ENCODE measurements at places on chromosomes 6 and 20.
A peak's percentile ranks its signal among the peaks of the same experiment; 100 is the strongest.

- no peak for DNase-seq
Measured at GRCh38 chr6:134132494-134133141, 80.2 kb upstream of the SLC2A12 start.

GRCh38 chr6:89925826-89926225, 31.6 kb downstream of the GJA10 start:
- DNase-seq: no peak

DNA sequence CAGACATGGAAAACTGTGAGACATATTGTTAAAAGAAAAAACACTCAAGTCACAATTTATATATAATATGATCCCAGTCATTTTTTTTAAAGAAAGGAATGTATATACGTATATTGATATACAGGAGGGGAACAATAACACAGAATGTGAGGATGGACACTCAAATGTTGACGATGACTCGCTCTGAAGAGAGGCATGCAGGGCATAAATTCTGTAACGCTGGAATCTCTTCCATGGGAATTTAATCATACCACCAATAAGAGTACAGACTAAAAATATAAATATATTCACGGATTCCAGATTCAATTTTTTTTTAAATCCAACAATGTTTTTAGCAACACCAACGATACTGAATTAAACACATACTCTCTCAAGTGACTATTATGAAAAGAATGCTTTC, 106.9 kb upstream of the CCDC28A start:
- DNase-seq: no peak

DNA sequence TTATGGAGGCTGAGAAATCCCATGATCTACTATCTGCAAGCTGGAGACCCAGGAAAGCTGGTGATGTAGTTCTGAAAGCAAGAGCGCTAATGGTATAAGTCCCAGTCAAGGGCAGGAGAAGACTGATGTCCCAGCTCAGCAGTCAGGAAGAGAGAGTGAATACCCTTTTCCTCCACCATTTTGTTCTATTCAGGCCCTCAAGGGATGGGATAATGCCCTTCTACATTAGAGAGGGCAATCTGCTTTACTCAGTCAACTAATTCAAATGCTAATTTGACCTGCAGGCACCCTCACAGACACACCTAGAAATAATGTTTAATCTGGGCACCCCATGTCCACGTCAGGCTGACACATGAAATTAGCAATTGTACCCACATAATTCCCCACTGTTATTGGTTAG, 10.8 kb upstream of the FYN start:
- no peak for DNase-seq

GRCh38 chr6:118787724-118788423, 106.1 kb upstream of the ASF1A start:
- DNase-seq: no peak

GRCh38 chr6:168988801-168989200, 264.8 kb downstream of the THBS2 start:
- DNase-seq: no peak

DNA sequence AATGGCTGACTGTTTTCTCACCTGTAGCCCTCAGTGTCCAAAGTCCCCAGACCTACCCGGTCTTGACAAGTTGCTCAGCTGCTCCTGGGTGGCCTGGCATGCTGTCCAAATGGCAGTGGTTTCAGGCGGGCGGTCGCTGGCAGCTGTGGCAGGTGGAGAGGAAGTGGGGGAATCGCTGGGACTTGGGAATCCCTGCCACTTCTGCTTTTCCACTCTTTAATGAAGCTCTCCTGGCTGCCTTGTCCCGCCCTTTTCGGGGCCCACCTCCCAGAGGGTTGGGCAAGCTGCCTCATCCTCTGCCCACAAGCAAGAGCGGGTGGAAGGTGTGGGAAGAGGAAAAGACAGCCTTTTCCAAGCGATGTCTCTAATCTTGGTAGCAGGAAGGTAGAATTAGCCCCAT, at the start of gene OCSTAMP:
OCSTAMP (minus strand) TSS at position 194 of the 400 bp plus-strand sequence; CDS start at position 100, 94 bp downstream.
- DNase-seq: no peak

GRCh38 chr6:164040994-164041393, 626.5 kb downstream of the QKI start:
- no peak for DNase-seq

DNA sequence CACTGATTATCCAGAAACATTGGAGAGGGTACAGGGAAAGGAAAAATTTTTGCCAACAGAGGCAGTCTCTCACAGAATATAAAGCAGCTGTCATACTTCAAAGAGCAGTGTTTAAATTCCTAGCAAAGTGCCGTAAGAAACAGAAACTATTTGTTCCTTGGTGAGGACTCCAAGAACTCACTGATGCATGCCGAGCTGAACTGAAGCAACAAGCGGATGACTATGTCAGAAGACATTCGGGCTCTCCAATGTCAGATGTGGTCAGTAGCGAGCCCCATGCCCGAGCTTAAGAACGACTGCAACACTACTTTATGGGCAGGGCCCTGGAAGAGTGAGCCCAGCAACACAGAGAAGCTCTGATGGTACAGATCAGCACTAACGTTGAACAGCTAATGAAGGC, 54.7 kb downstream of the OR2B6 start:
- DNase-seq: no peak

DNA sequence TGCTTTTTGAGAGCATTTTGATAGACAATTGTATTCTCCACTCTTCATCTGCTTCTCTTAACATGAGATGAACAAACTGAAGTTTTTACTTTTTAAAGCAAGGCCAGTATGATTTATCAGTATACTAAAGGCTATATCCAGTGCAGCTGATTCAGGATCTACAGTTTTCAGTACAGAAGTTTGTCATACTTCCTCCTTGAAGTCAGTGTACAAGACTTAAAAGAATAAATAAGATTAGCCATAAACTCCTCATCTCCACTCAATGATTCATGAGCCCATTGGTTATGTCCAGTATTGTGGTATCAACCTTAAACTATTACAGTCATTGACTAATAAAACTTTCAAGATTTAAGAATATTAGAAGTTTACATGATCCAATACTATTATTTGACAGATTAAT, 374.8 kb upstream of the EPHA7 start:
- no peak for DNase-seq

DNA sequence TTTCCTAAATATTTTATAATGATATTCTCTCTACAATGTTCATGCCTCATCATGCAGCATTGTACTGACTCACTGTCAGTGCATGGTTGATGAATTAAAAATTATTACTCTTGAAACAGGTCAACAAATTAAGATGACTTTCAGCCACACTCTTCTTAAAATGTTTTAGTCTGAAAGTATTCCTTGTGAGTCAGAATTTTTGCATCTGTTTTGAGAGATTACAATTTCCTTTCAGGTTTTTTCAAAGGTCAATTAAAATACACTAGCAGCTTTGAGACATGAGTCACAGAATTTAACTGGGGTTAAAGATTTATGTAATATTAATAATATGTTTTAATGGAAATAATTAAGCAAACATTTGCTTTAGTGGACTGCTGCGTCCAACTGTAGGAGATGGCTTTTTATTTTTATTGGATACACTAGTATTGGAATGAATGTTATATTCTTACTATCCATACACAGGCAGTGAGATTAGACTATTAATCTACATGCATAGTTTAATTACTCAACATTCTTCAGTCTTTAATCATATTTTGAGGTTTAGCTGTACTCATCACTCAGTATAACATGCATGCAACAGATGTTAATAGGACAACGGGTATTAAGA, 9.7 kb downstream of the COL12A1 start:
- DNase-seq: no peak

- no peak for DNase-seq
Measured at GRCh38 chr20:58447511-58448391, 58.7 kb downstream of the VAPB start.

GRCh38 chr20:57711311-57711712, 1.5 kb upstream of the PMEPA1 start:
- no peak for DNase-seq

DNA sequence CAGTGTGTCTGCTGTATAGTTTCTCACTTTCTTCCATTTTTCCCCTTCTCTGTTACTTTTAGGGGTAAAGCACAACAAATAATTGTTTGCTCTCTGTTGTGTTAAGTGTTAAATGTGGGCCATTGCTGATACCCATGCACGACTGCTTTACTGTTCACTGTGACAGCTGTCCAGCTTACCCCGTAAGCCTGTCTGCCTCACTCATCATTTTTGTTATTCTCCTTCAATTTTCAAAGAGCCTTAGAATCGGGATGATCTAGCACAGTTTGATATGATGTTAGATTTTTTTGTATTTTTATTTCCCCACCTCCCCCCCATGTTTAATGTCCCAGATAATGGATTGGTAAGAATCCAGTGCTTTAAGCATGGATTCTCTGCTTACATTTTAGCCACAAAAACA, 41.2 kb upstream of the MLIP start:
- DNase-seq: no peak

DNA sequence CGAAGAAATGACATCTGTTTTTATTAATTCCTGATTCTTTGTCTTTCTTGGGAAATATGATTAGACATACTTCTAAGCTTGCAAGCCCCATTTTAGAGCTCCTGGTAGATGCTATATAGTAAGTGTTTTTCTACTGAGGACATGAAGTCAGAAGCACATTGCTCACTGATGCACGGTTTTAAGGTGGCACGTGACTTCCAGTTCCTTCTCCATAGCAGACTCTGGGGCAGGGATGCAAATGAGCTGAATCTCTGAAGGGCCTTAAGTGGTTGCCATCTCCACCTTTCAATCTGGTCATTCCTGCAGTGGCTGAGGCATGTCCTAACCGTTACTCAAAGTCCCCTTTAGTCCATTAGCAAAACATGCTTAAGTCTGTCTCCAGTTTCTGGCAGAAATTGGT, 421.2 kb upstream of the HTR1E start:
- DNase-seq: no peak

GRCh38 chr6:130958468-130958867, 104.6 kb downstream of the EPB41L2 start:
- no peak for DNase-seq

DNA sequence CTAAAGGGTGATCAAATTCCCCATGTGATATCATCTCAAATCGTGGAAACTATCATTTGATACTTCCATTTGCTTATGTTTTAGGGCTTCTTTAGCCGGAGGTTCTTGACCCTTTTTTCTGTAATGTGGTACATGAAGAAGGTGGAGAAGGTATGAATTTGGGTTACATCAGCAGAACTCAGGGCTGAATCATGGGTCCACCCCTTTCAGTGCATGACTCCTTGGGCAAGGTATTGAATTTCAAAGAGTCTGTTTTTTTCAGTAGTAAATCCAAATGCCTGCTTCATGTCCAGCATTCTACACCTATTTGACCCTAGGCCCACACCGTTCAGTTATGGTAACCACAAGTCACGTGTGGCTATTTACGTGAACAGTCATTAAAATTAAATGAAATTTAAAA, 30.6 kb upstream of the QKI start:
- DNase-seq: no peak

DNA sequence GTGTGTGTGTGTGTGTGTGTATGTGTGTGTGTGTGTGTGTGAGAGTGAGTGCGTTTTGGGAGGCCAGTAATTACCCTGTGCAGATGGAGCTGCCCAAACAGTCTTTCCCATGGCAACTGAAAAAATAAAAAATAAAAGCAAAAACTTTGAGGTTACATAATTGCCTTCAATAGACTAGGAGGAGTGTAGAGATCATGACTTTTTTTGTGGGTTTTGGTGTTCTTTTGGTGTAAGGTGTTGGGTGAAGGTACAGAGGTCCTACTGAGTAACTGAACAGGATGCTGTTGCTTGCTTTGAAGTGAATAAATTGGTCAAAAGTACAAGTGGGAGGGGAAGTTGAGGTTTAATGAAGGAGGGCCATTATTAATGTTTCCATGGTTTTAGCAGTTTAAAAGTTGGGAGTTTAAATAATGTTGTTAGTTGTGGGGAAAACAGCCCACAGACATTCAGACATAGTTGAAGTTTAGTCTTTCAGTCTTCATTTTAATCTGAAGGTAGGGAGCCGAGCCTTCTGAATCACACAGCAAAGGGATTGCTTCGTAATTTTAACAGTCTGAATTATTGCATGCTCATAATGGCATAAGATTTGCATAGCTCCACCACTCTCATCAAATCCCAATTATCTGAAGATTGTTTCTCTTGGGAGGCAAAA, 251.4 kb downstream of the PRL start:
- no peak for DNase-seq

DNA sequence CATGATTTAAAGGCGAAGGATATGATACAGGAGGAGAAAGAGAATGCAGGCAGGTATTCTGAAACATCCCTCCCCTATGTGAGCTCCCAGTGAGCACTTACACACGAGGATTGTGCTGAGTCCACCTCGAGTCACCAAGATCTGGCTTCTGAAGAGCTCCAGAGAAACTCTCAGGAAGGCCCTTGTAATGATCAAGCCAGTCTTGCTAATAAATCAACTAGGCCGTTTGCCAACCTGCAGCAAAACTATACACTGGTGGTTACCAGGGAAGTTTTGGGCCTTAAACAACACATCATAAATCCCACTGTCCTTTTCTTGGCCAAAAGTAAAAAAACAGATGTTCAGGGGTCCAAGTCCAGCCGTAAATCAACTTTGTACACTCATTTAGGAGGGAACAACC, 79.2 kb downstream of the STXBP5 start:
- peak; percentile 21 for DNase-seq

- no peak for DNase-seq
Measured at GRCh38 chr6:33578164-33578563, 1.9 kb downstream of the BAK1 start.

DNA sequence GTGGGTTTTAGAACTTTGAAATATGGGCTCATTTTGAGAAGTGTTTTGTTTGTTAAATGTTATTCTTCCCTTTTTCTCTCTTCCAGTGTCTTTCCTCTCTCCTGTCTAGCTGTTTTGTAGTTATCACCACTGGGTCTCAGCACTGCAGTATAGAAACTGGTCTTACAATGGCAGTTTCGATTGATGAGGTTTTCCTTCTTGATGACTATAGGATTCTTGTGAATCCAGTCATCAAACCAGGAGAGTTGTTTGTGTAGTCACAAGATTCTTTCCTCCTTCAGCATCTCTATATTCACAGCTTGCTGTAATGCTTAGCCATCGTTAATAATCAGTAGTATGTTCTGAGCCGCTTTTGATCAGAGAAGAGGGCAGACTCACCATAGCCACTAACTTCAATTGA, 172.3 kb downstream of the OGFRL1 start:
- no peak for DNase-seq

DNA sequence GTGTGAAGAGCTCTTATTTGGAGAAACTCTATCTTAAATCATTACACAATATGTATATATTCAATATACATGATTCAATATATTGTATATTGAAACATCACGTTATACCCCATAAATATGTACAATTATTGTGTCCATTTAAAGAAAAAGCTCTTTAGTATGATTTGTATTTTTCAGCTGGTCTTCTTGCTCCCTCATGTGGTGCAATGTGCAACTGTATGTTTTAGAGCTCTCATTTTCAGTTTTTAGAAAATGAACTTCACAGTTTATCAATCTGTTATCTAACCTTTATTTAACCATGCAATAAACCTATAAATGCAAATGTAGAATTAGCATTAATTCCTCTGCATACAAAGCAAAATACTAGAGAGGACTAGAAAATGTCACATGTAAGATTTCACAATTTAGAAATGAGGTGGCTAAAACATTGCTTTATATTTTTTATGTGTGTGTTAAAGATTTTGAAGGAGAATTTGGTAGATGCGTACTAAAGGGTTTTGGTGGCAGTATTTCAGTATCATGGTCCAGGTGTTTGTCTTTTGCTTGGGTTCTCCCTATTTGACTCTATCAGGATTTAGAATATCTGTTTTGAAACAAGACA, 167.1 kb downstream of the PHF3 start:
- DNase-seq: no peak

Data from NCI-H446 treated with DMSO at 0.1 percent for 48 hours (cell line).